ENCODE measurements at places on chromosomes 2 and 18. TPM values are rescaled to one million over a fixed set of nuclear protein-coding genes. Genes with fewer than 3 reads are reported as not detected.

DNA sequence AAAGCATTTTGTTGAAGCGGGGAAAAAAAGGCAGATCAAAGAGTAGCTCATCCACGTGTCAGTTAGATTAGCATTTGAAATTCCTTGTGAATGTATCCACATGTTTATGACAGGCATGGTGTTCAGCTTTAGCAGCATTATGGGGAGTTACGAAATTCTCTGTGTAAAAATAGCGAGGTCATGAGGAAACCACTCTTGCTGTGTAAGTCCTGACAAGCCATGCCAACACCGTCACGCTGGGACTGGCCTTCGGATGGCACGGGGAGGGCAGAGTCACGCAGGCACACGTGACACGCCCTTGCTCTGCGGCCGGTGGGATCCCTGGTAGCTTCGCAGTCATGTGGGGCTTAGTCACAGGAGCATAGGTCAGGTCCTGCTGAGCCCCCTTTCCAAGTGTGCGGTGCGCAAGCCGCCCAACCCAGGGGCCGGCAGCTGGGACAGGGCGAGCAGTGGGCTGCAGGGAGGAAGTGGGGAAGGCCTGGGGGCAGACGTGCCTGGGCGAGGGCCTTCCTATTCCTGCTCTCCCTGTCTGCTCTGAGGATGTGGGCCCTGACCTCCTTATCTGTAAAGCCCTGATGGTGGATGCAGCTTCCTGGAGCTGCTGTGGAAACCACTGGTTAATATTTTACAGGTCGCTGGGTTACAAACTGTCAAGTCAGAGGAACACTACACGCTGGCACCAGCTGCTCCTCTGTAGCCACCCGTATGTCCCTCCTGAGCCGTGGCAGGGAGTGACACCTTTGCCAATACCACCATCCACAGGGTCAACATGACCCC is 18.0 kb downstream of the MBP start:
- DNase-seq: peak; percentile 63

DNA sequence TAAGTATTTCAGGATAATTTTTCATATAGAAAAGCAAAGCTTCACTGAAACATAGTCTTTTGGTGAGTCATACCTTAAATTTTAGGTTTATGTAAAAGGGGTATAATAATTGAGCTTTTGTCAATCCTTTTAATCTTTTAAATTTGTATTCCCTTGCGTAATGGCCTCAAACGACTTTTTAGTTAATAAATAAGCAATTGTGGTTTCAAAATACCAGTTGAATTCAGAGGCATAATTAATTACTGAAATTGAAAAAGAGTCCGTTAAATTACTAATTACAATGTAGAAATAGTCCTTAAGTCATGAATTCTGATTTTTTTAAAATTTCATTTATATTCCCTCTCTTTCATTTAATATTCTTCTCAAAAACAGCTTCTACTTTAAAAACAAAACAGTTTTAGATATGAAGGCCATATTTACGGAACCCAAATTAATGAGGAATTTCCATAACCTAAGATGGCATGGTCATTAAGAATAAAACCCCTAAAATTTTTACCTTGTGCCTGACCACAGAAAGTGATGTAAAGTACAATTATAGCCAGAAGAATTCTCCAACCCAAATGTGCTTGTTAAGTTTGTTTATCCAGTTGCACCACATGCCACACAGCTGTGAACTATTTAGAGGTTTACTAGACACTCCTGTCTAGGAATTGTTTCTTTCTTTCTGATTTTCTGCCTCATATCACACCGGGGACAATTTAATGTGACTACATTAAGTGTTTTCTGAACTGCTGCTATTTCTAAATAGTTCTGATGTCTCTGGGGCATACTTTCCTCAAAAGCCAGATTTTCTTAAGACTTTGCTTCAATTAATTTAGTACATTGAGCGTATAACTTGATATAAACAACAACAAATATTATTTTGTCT is 60.7 kb upstream of the ITGA4 start:
- DNase-seq: no peak

SH3RF3 gene
- total RNA-seq: 9.9 TPM

- no peak for DNase-seq
Observed at GRCh38 chr2:179521944-179522343, 257.3 kb upstream of the SESTD1 start.

FAM228A gene
- total RNA-seq: 7.9 TPM

SERPINB11 gene
- total RNA-seq: not detected

ARHGEF33 gene
- 8.4 TPM for total RNA-seq

- no peak for DNase-seq
Observed at GRCh38 chr18:62848946-62849345, 133.6 kb downstream of the PHLPP1 start.

Data from dorsolateral prefrontal cortex (tissue), 122 donors.